Lung (tissue), 17 donors: ENCODE measurements at places on chromosomes 7 and 10. TPM values are rescaled to one million over a fixed set of nuclear protein-coding genes. Genes with fewer than 3 reads are reported as not detected.

GRCh38 chr7:115676080-115676479, 354.5 kb downstream of the TFEC start:
- peak; percentile 79 for DNase-seq
- H3K36me3 ChIP-seq = no peaks in the 10 kb centered on the region
- no peak overlapping the region for H3K4me3 ChIP-seq
- H3K27me3 ChIP-seq = no peaks in the 10 kb centered on the region
- no peaks in the 10 kb centered on the region for H3K4me1 ChIP-seq

GRCh38 chr7:105644937-105645336, 63.6 kb upstream of the EFCAB10 start:
- H3K36me3 ChIP-seq = no peaks in the 10 kb centered on the region
- peaks cover 32% of the 10 kb centered on the region for H3K4me1 ChIP-seq
- no peaks in the 10 kb centered on the region for H3K27me3 ChIP-seq
- no peak overlapping the region for H3K4me3 ChIP-seq
- no peak for DNase-seq
- H3K27ac ChIP-seq = no peak overlapping the region

GRCh38 chr7:2354939-2355704, 495 bp downstream of the EIF3B start:
- peak overlapping the region; percentile 63 for H3K4me3 ChIP-seq
- peak overlapping the region; percentile 97 for H3K27ac ChIP-seq
- no peak for DNase-seq
- no peaks in the 10 kb centered on the region for H3K36me3 ChIP-seq
- peaks cover 25% of the 10 kb centered on the region for H3K4me1 ChIP-seq

GRCh38 chr10:93413252-93413689, 68.9 kb downstream of the MYOF start:
- no peaks in the 10 kb centered on the region for H3K27me3 ChIP-seq
- H3K4me1 ChIP-seq = no peaks in the 10 kb centered on the region
- no peak for DNase-seq
- no peak overlapping the region for H3K27ac ChIP-seq
- no peak overlapping the region for H3K4me3 ChIP-seq

DNA sequence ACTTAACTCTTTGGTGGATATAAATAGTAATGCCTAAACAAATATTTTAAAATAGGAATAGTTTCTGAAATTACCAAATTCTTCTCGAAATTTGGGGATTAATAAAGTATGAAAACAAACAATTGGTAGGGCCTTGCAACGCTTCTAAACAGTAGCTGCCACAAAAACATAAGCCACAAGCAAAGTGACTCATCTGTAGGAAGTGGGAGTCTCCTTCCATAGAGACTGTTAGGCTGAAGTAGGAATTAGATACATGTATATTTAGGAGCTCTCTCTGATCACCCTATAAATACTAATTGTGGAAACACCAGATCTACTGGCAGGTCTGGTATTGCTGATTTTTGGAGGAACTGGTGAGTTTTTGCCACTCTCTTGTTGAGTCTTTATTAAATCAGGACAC, 5.7 kb upstream of the LMOD2 start:
- no peak for DNase-seq
- H3K4me3 ChIP-seq = no peak overlapping the region
- no peaks in the 10 kb centered on the region for H3K27me3 ChIP-seq
- H3K4me1 ChIP-seq = peaks cover 7% of the 10 kb centered on the region
- H3K36me3 ChIP-seq = no peaks in the 10 kb centered on the region

GRCh38 chr10:19468413-19468812, 347.8 kb upstream of the PLXDC2 start:
- no peaks in the 10 kb centered on the region for H3K27me3 ChIP-seq
- no peak for DNase-seq
- no peak overlapping the region for H3K27ac ChIP-seq
- H3K4me1 ChIP-seq = no peaks in the 10 kb centered on the region

DNA sequence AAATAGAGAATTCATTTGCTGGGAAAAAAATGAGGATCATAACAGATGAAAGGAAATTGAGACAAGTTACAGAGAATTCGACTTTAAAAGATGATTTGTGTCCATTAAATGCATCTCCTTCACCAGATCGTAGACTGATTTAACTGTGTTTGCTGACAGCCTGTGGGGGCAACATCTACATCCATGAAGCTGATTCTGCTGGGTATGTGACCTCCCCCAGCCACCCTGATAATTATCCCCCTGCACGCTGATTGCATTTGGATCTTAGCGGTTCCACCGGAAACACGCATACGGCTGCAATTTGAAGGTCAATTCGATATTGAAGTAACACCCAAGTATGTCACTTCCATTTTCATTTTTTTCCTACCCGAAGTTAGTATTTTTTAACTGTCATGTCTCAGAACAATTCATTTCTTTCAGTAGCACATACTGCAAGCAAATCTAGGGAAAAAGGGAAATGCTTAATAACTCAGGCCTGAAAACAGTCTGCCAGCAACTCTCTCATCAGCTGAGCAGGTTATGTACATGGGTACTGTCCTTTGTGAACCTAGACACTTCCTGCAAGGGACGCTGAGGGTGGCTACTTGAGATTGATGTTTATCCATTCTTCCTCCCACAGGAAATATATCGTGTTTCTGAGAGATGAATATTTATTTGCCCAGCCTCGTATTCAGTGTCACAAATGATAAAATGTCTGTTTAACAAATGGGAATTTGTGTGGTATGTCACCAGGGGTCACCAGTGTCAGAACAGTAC, 134.9 kb downstream of the ZNF22 start:
- no peak for DNase-seq
- H3K27me3 ChIP-seq = no peaks in the 10 kb centered on the region
- H3K27ac ChIP-seq = no peak overlapping the region
- H3K4me3 ChIP-seq = no peak overlapping the region
- no peaks in the 10 kb centered on the region for H3K36me3 ChIP-seq
- no peaks in the 10 kb centered on the region for H3K4me1 ChIP-seq

DNA sequence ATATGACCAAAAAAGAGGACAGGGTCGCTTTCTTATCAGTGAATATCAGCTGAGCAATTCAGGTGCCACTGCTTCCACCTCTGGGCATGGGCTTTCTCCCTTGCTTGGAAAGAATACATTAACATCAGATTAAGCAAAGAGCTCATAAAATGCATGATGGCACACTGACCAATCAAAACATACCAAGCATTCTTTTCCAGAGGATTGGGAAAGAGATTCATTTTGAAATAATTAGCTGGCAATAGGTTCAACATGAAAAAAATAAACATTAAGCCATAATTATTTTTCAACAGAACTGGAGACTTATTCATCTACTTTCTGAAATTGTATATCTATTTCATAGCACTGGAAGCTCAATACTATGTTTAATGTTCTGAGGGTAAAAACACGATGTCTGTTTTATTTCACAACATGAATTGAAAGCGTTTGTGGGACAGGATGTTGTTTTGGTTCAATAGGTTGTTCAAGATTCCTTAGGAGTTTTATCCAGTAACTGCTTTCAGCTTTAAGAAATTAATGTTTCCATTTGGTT, 53.2 kb downstream of the TFAM start:
- H3K36me3 ChIP-seq = no peaks in the 10 kb centered on the region
- peaks cover 39% of the 10 kb centered on the region for H3K4me1 ChIP-seq
- DNase-seq = peak; percentile 70
- H3K27me3 ChIP-seq = no peaks in the 10 kb centered on the region

The CLDN4 gene
- total RNA-seq = 150 TPM

The RHBDD2 gene
- total RNA-seq = 25.1 TPM

The CCL24 gene
- 4.8 TPM for total RNA-seq

The ZP3 gene
- total RNA-seq = 15.7 TPM

- no peaks in the 10 kb centered on the region for H3K27me3 ChIP-seq
- H3K4me3 ChIP-seq = no peak overlapping the region
- H3K36me3 ChIP-seq = peaks cover 11% of the 10 kb centered on the region
- no peak for DNase-seq
Observed at GRCh38 chr10:70221030-70221429, 12.2 kb downstream of the PPA1 start.

The NOS3 gene
- total RNA-seq = 31.0 TPM

- peaks cover 8% of the 10 kb centered on the region for H3K4me1 ChIP-seq
- no peak for DNase-seq
- no peaks in the 10 kb centered on the region for H3K27me3 ChIP-seq
- no peak overlapping the region for H3K27ac ChIP-seq
Observed at GRCh38 chr7:47192978-47193377, 388.9 kb downstream of the TNS3 start.

The NKX2-3 gene
- not detected for total RNA-seq

- no peak overlapping the region for H3K27ac ChIP-seq
- no peak overlapping the region for H3K4me3 ChIP-seq
- no peaks in the 10 kb centered on the region for H3K36me3 ChIP-seq
- no peak for DNase-seq
- no peaks in the 10 kb centered on the region for H3K27me3 ChIP-seq
Observed at GRCh38 chr10:98758463-98758862, 311.7 kb upstream of the HPS1 start.

The PTCD1 gene
- total RNA-seq = 4.5 TPM

- H3K4me3 ChIP-seq = no peak overlapping the region
- H3K27ac ChIP-seq = no peak overlapping the region
- no peak for DNase-seq
- no peaks in the 10 kb centered on the region for H3K36me3 ChIP-seq
- no peaks in the 10 kb centered on the region for H3K27me3 ChIP-seq
Observed at GRCh38 chr10:130814610-130815009, 496.9 kb downstream of the TCERG1L start.

GRCh38 chr7:5774136-5774535, 7.3 kb downstream of the RNF216 start:
- H3K4me3 ChIP-seq = no peak overlapping the region
- no peaks in the 10 kb centered on the region for H3K27me3 ChIP-seq
- DNase-seq = no peak
- peaks cover 9% of the 10 kb centered on the region for H3K4me1 ChIP-seq
- peaks cover 2% of the 10 kb centered on the region for H3K36me3 ChIP-seq

The EPHA1 gene
- total RNA-seq = 13.3 TPM

The ZPBP gene
- 0.25 TPM for total RNA-seq

GRCh38 chr10:103696094-103696410, 159.3 kb downstream of the SH3PXD2A start:
- H3K4me1 ChIP-seq = peaks cover 13% of the 10 kb centered on the region
- no peaks in the 10 kb centered on the region for H3K27me3 ChIP-seq
- no peak for DNase-seq
- no peak overlapping the region for H3K27ac ChIP-seq
- no peak overlapping the region for H3K4me3 ChIP-seq

DNA sequence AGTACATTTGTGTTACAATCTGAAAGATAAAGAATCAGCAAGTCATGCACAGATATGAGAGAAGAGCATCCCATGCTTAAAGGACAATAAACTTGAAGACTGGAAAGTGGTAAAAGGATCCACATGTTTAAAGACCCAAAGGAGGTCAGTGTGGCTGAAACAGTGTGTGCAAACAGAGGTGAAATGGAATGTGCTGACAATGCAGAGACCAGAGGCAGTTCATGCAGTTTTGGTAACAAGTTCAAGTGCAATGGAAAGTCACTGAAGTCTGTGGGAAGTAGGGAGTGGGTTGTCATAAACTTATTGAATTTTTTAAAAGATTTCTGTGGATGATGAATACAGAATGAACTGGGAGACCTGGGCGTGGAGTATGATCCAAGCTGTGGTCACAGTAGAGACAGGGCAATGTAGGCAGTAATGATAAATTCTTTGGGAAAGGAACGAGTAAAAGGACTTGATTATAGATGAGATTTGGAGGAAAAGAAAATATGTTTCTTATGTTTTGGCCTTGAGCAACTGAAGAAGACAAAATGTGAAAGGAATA, 408.0 kb downstream of the HGF start:
- H3K27me3 ChIP-seq = no peaks in the 10 kb centered on the region
- no peaks in the 10 kb centered on the region for H3K36me3 ChIP-seq
- H3K27ac ChIP-seq = no peak overlapping the region
- no peaks in the 10 kb centered on the region for H3K4me1 ChIP-seq

GRCh38 chr10:105714728-105715127, 1073.6 kb downstream of the SORCS3 start:
- H3K27ac ChIP-seq = no peak overlapping the region
- no peaks in the 10 kb centered on the region for H3K27me3 ChIP-seq
- H3K36me3 ChIP-seq = no peaks in the 10 kb centered on the region
- no peaks in the 10 kb centered on the region for H3K4me1 ChIP-seq
- DNase-seq = no peak
- no peak overlapping the region for H3K4me3 ChIP-seq

DNA sequence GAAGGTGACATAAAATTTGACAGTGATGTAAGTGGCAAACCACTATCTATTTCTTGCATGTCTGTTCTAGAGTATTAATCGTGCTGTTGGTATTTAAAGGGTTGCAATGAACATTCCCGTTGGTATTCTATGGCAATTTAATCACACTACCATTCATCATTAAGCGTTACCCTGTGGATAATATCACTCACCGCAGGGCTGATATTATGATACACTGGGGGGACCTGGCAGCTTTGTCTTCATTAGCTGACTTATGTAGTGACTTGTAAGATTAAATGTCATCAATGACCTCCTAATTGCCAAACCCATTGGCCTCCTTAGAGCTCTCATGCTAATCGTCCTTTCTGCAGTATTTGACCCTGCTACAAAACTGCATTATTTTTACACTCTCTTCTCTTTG, 624.5 kb upstream of the VSTM2A start:
- H3K27ac ChIP-seq = no peak overlapping the region
- H3K4me3 ChIP-seq = no peak overlapping the region
- H3K27me3 ChIP-seq = no peaks in the 10 kb centered on the region
- DNase-seq = no peak
- no peaks in the 10 kb centered on the region for H3K36me3 ChIP-seq

The CTAGE4 gene
- 8.2 TPM for total RNA-seq

GRCh38 chr7:7564323-7564780, 2.3 kb upstream of the MIOS start:
- H3K4me3 ChIP-seq = no peak overlapping the region
- H3K4me1 ChIP-seq = peaks cover 13% of the 10 kb centered on the region
- H3K27me3 ChIP-seq = no peaks in the 10 kb centered on the region

DNA sequence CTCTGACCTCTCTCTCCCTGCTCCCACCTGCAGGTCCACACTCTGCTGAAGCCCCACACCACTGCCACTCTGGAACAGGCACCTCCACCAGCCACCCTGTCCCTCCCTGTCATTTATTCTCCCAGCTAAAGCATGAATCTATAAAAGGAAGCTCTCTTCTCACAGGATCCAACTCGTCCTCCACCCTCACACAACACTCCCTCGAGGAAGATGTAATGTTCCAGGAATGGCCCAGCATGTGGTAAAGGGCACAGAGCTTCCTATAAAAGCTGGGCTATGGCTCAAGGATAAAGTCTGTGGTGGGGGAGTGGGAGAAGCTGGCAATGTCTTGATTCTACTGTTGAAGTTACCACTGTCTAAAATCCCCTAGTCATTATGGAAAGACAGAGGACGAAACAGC, 67.4 kb downstream of the ERCC6 start:
- no peak for DNase-seq
- H3K36me3 ChIP-seq = peaks cover 20% of the 10 kb centered on the region
- H3K4me3 ChIP-seq = no peak overlapping the region
- H3K4me1 ChIP-seq = no peaks in the 10 kb centered on the region
- H3K27ac ChIP-seq = no peak overlapping the region
- H3K27me3 ChIP-seq = no peaks in the 10 kb centered on the region

The DYNC1I1 gene
- 2.1 TPM for total RNA-seq

DNA sequence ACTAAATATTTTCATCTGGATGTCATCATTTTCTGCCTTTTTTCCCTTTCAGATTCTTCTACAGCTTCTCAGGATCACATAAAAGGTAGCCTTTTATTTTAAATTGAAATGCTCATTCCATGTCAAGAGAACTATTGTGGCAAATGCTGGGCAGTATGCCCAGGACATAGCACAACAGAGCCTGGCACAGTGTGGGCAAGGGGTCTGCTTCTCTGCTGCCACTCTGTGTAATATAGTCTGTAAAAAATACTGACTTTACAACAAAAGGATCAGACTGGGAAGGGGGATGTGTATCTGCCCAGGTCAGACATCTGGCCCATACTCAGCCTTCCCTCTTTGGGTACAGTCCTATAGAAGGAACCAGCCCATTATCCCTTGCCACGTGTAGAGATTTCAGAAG, 62.7 kb downstream of the CUZD1 start:
- no peaks in the 10 kb centered on the region for H3K27me3 ChIP-seq
- no peak overlapping the region for H3K4me3 ChIP-seq
- H3K27ac ChIP-seq = no peak overlapping the region
- no peaks in the 10 kb centered on the region for H3K4me1 ChIP-seq
- no peaks in the 10 kb centered on the region for H3K36me3 ChIP-seq
- no peak for DNase-seq
